Upper lobe of right lung (tissue), 1 donor: ENCODE measurements at places on chromosomes 5 and 9. TPM values are rescaled to one million over a fixed set of nuclear protein-coding genes. Genes with fewer than 3 reads are reported as not detected.

The LCN10 gene
- total RNA-seq, result 11.2 TPM

The NR6A1 gene
- total RNA-seq, result 4.0 TPM

The GDF9 gene
- total RNA-seq, result 0.46 TPM

The KIF20A gene
- total RNA-seq, result 0.69 TPM

The FBN2 gene
- total RNA-seq, result 0.58 TPM

The PCDHA9 gene
- total RNA-seq, result 0.20 TPM

The DIRAS2 gene
- not detected for total RNA-seq

The CAST gene
- 260 TPM for total RNA-seq

The PCDHGA4 gene
- 3.9 TPM for total RNA-seq

The IFNA13 gene
- not detected for total RNA-seq

GRCh38 chr9:12516573-12516972 lies 176.6 kb upstream of the TYRP1 start:
- no peak overlapping the region for H3K4me3 ChIP-seq
- H3K27me3 ChIP-seq, result no peaks in the 10 kb centered on the region
- no peaks in the 10 kb centered on the region for H3K36me3 ChIP-seq
- DNase-seq, result no peak
- no peak overlapping the region for H3K27ac ChIP-seq

GRCh38 chr5:112685386-112685785 lies 52.3 kb upstream of the APC start:
- no peaks in the 10 kb centered on the region for H3K36me3 ChIP-seq
- H3K4me1 ChIP-seq, result no peaks in the 10 kb centered on the region
- DNase-seq, result no peak

DNA sequence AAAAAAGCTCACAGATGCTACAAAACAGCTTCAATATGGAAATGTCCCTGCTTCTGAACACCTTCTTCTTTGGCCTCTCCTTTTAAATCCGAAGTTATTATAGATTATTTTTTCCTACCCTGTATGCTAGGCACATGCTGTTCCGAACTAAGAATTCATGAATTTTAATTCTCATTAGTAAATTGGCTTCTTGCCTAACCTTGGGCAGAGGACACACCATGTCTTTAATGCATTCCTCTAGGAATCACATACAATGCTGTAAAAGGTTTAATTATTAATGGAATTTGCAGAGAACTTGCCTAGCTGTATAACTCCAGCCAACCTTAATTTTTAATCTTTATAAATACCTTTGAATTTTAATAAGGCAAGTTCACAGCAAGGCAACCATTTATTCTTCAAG lies 234.4 kb downstream of the NTRK2 start:
- H3K36me3 ChIP-seq, result no peaks in the 10 kb centered on the region
- no peaks in the 10 kb centered on the region for H3K4me1 ChIP-seq
- no peak overlapping the region for H3K4me3 ChIP-seq
- DNase-seq, result no peak
- no peaks in the 10 kb centered on the region for H3K27me3 ChIP-seq
- no peak overlapping the region for H3K27ac ChIP-seq

- H3K27ac ChIP-seq, result peak overlapping the region; percentile 65
- no peak overlapping the region for H3K4me3 ChIP-seq
- H3K27me3 ChIP-seq, result no peaks in the 10 kb centered on the region
- peaks cover 85% of the 10 kb centered on the region for H3K4me1 ChIP-seq
- no peak for DNase-seq
These were observed 30.0 kb downstream of the RAPGEF1 start for GRCh38 chr9:131709771-131710431.

DNA sequence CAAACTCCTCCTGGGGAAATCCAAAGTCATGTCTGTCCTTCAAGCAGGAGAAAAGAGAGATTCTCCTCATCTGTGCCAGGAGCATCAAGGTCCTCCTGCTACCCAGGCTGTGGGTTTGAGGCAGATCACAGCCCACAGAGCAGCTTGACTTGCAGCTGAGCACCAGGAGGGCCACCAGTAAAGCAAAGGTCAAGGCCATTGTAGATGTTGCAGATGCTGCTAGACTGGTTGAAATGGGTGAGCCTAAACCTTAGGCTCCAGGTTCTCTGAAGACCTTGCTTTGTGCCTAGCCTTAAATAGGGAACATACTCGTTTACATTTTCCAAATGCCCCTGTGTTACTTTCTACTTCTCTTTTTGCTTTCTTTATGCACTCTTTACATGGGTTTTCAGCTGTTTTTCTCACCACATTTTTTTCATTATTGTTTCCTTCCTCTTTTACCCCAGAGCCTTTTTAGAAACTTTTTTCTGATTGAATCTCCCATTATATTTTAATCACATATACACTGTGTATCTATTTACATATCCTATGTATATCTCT lies at the start of gene IFNA2:
Gene IFNA2 (minus strand): TSS at position 268 of the 540 bp plus-strand sequence. CDS start 69 bp downstream, at position 199.
- no peaks in the 10 kb centered on the region for H3K36me3 ChIP-seq
- H3K27me3 ChIP-seq, result peaks cover 44% of the 10 kb centered on the region
- H3K4me1 ChIP-seq, result no peaks in the 10 kb centered on the region
- no peak within 1 kb of the TSS for H3K27ac ChIP-seq

DNA sequence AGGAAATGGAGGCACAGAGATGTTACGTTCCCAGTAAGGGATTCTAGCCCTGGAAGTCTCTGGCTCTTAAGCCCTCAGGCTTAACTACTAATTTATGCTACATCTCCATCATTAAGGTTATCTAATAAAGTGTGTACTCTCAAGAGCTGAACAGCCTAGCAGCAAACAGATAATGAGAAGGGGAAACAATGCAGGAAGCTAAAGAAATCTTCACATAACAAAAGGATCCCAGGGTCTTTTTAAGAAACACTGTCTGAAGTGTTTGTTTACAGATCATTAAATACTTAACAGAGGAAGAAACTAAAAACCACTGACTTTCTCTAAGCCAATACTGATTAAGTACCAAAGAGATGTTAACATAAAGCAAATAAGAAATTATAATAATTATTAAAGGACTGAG lies 129.0 kb downstream of the PAPPA start:
- no peaks in the 10 kb centered on the region for H3K27me3 ChIP-seq
- H3K4me1 ChIP-seq, result no peaks in the 10 kb centered on the region
- H3K4me3 ChIP-seq, result no peak overlapping the region
- H3K36me3 ChIP-seq, result no peaks in the 10 kb centered on the region
- no peak overlapping the region for H3K27ac ChIP-seq

DNA sequence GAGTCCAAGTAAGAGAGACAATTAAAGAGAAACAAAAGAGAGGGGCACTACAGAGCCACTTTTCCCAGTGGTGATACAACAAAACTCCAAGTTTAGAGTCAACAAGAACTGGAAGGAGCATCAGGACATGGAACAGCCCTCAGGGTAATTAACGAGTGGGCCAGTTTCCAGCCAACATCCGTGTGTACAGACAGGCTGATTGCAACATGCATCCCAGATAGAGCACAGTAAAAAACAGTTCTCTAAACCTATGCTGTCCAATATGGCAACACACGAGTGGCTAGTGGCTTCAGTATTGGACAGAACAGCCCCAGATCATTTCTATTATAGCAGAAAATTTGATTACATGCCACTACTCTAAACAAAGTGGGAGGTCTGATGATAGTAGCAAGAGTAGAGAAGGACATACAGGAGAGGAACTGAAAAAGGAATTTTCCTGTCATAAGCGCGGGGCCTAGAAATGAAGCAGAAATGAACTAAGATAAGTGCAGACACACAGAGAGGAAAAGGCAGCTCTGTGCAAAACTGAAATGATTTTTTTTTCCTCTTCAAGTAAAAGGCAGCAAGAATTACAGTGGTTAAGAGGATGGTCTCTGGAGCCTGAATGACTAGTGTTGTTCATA lies 175.6 kb upstream of the CCNG1 start:
- no peaks in the 10 kb centered on the region for H3K36me3 ChIP-seq
- no peak for DNase-seq
- H3K4me3 ChIP-seq, result no peak overlapping the region
- no peaks in the 10 kb centered on the region for H3K4me1 ChIP-seq
- no peaks in the 10 kb centered on the region for H3K27me3 ChIP-seq
- H3K27ac ChIP-seq, result no peak overlapping the region

DNA sequence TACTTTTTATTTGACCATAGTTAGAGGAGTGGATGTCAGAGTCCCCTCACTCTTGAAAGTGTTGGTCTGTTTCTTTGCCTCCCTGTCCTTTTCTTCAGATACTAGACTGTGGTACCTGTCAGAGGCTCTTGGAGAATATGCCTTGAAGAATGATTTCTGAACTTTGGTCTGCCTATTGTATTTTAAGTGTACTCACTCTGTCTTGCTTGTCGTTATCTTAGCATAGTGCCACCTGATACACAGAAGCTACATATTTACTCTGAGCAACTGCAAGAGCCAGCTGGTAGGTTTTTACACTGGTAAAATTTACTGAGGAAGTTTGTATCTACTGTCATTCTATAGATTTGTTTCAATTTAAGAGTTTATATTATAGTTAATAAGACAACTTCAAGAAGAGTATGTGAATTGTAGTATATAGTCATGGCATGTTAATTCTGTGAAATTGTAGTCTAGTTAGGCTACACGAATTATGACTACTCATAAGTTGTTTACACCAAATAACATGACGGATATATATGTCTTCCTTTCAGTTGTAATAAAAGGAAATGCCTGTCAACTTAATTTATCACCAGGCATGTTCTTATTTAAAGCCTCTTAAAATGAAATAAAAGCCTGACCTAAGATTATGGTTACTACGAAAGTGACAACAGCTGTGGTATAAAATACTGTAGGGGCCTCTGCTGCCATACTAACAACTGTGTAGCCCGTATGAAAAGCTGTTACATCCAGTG lies 201.7 kb downstream of the KDM4C start:
- no peak for DNase-seq
- no peaks in the 10 kb centered on the region for H3K36me3 ChIP-seq
- peaks cover 14% of the 10 kb centered on the region for H3K4me1 ChIP-seq
- no peak overlapping the region for H3K27ac ChIP-seq
- no peak overlapping the region for H3K4me3 ChIP-seq

DNA sequence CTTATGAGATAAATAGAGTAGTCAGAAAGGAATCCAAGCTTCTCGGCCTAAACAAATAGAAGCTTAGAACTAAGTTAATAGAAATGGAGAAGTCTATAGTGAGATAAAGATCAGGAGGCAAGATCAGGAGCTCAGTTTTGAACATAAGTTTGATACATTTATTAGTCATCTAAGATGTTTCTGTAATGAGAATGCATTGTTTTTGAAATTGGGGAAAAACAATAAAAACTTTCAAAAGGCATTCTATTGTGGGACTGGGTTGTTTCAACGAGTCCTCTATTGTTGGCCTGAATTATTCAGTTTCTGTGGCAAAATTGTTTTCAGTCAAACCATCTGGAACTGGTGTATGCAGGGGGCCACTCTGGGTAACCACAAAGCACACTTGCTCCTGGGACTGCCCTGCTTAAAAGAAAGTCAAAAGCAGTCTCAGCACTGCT lies 181.0 kb upstream of the CLINT1 start:
- no peaks in the 10 kb centered on the region for H3K27me3 ChIP-seq
- no peak overlapping the region for H3K27ac ChIP-seq
- H3K36me3 ChIP-seq, result no peaks in the 10 kb centered on the region
- H3K4me3 ChIP-seq, result no peak overlapping the region

GRCh38 chr5:171647043-171647903 lies 138.3 kb upstream of the SMIM23 start:
- H3K27ac ChIP-seq, result no peak overlapping the region
- no peaks in the 10 kb centered on the region for H3K27me3 ChIP-seq

GRCh38 chr9:123834218-123834888 lies 95.6 kb downstream of the DENND1A start:
- peaks cover 13% of the 10 kb centered on the region for H3K4me1 ChIP-seq
- H3K36me3 ChIP-seq, result no peaks in the 10 kb centered on the region
- H3K27me3 ChIP-seq, result no peaks in the 10 kb centered on the region
- no peak for DNase-seq
- no peak overlapping the region for H3K4me3 ChIP-seq

- H3K4me1 ChIP-seq, result no peaks in the 10 kb centered on the region
- no peaks in the 10 kb centered on the region for H3K36me3 ChIP-seq
These were observed 760.9 kb upstream of the WWC1 start for GRCh38 chr5:167530548-167530947.

DNA sequence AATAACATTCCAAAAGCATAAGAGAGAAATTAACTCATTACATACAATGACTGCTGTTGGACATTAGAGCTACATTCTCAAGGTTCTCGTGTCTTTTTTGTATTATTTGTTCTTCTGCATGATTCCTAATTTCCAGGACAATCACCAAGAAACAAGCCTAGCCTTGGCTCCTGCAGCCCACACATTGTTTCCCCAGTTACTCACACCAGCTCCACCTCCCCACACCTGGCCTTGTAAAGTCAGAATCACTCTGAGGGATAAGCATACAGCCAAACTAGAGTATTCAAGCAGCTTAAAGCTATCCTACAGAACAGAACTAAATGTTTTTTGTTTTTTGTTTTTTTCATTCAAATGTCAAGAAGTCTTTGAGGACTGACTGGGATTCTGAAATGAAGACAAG lies 189.2 kb downstream of the HINT1 start:
- H3K4me3 ChIP-seq, result no peak overlapping the region
- no peaks in the 10 kb centered on the region for H3K27me3 ChIP-seq
- no peaks in the 10 kb centered on the region for H3K4me1 ChIP-seq
- no peak overlapping the region for H3K27ac ChIP-seq

- no peak for DNase-seq
- no peaks in the 10 kb centered on the region for H3K4me1 ChIP-seq
These were observed 410.6 kb downstream of the PSAT1 start for GRCh38 chr9:78707481-78707991.

DNA sequence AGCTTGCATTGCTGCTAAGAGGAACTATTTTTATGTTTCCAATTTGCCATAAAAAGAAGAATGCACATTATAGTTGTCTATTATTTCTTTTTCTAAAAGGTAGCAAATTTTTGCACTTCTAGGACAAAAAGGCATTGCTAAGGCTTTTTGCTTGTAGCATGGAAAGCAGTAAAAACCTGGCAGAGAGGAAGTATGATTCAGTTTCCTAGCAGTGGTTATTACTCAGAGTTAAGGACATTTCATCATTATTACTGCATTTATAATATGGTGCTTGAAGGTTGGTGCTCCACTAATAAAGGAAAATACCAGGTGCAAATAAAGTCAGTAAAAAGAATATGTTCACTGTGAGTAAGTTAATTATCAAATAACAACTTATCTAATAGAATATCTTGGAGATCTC lies 179.8 kb upstream of the PLPPR1 start:
- H3K36me3 ChIP-seq, result no peaks in the 10 kb centered on the region

GRCh38 chr5:68804343-68804742 lies 289.5 kb upstream of the SLC30A5 start:
- H3K27ac ChIP-seq, result no peak overlapping the region
- H3K4me3 ChIP-seq, result no peak overlapping the region
- H3K4me1 ChIP-seq, result no peaks in the 10 kb centered on the region
- H3K36me3 ChIP-seq, result no peaks in the 10 kb centered on the region

- H3K4me1 ChIP-seq, result peaks cover 10% of the 10 kb centered on the region
- H3K36me3 ChIP-seq, result no peaks in the 10 kb centered on the region
- no peak overlapping the region for H3K27ac ChIP-seq
- no peak overlapping the region for H3K4me3 ChIP-seq
- no peaks in the 10 kb centered on the region for H3K27me3 ChIP-seq
These were observed 22.0 kb upstream of the TGFBI start for GRCh38 chr5:136006761-136007251.

- H3K36me3 ChIP-seq, result no peaks in the 10 kb centered on the region
- no peaks in the 10 kb centered on the region for H3K27me3 ChIP-seq
- H3K4me3 ChIP-seq, result no peak overlapping the region
- peak; percentile 56 for DNase-seq
- H3K27ac ChIP-seq, result no peak overlapping the region
- no peaks in the 10 kb centered on the region for H3K4me1 ChIP-seq
These were observed 116.7 kb downstream of the ADAMTS2 start for GRCh38 chr5:179228341-179229121.

- no peaks in the 10 kb centered on the region for H3K36me3 ChIP-seq
- peaks cover 17% of the 10 kb centered on the region for H3K27me3 ChIP-seq
- no peaks in the 10 kb centered on the region for H3K4me1 ChIP-seq
These were observed 22.9 kb upstream of the SMIM32 start for GRCh38 chr5:136215812-136216211.
